ENCODE measurements at places on chromosomes 4 and X.

- DNase-seq, result no peak
Observed at GRCh38 chr4:176708771-176709311, 83.9 kb downstream of the VEGFC start.

DNA sequence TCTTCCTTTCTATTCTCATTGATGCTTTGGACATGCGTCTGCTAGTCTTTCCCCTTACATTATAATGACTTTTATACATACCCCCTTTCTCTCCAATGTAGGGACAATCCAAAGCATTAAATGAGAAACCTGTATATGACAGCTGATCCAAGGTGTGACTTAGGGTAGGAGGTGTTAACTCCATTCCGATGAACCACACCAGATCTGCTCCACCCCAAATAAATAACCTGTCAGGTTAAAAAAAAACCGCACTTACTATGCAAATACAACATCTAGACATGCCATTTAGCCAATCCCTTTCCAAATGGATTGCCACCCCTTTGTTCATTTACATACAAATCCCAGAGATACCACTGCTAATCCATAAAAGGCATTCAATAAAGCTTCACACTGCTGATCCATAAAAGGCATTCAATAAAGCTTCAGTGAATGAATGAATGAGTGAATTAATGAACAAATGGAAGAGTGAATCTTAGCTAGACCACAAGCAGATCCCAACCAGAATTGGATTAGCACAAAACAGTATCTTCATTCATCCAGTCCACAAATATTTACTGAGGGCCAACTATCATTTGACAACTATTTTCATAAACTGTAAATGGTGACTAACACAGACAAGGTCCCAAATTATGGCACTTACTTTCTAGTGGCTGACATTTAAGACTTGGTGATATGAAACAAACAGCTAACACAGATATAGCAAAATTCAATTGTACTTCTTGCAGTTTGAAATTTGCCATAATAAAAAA is 158.9 kb upstream of the MAP3K15 start:
- no peak for DNase-seq

- no peak for DNase-seq
Observed at GRCh38 chrX:110251526-110251925, 66.4 kb downstream of the AMMECR1 start.

- no peak for DNase-seq
Observed at GRCh38 chr4:39574946-39575345, 47.7 kb upstream of the UGDH start.

DNA sequence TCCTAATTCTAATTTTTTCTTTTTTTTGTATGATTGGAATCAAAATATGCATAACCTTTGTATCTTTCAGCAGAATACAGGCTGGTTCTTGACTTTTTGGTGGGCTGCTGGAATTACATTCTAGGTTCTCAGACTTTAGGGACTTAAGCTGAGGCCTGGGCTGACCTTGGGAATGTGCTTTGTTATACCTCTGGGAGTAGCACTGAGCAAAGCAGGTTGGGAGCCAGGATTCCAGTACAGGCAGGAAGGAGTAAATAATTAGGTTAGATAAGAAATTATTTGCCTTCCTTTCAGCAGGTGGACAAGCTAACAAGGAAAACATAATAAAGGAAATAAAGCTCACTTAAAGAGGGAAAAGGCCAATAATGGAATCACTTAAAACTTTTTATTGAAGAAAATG is 49.9 kb upstream of the SLC4A4 start:
- no peak for DNase-seq

- no peak for DNase-seq
Observed at GRCh38 chr4:174210354-174210753, 73.1 kb downstream of the FBXO8 start.

GRCh38 chrX:124223524-124223923 is 108.9 kb upstream of the TEX13D start:
- DNase-seq, result no peak

- DNase-seq, result no peak
Observed at GRCh38 chr4:173735049-173735448, 205.0 kb upstream of the HAND2 start.

DNA sequence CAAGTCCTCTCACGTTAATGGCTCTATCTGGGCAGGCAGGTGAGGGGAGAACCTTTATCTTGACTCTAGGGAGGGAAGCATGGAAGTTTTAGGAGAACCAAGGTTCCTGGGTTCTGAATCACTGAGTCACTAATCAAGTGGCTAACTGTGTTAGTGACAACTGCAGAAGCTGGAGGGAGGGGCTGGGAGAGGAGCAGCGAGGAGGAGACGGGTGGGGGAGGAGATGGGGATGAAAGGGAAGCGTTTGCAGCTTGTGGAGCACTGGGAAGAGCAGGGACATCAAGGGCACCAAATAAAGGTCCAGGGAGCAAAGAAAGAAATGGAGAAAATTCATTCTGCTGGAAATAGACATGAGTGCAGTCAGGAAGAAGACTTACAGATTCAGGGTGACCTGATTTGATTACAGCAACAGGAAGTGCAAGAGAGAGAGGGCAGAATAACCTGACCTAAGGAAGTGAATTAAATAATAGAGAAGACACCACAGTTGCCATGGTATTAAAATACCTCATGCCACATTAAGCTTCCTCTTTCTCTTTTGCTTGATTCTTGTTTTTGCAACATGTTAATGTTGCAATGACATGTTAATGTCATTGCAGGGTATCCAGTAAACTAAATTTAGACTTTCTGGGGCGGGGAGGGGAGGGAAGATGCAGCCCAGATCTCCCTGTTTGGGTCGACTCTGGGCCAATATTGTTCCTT is 4.5 kb upstream of the SETD7 start:
- no peak for DNase-seq

- DNase-seq, result no peak
Observed at GRCh38 chrX:149493567-149494562, 11.2 kb downstream of the IDS start.

DNA sequence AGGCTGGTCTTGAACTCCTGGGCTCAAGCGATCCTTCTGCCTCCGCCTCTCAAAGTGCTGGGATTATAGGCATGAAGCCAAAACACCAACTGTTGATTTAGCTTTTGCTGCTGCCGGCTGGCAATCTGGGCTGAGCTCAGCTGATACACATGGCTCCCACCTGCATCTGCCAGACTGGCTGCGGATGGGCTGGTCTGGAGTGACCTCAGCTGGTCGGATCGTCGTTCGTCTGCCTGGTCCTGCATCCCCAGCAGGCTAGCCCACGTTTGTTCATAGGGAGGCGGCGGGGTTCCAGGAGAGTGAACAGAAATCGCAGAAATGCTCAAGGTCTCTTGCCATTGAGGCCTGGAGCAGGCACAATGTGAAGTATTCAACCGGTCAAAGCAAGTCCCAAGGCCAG is 74.4 kb upstream of the DDX3X start:
- DNase-seq, result no peak

DNA sequence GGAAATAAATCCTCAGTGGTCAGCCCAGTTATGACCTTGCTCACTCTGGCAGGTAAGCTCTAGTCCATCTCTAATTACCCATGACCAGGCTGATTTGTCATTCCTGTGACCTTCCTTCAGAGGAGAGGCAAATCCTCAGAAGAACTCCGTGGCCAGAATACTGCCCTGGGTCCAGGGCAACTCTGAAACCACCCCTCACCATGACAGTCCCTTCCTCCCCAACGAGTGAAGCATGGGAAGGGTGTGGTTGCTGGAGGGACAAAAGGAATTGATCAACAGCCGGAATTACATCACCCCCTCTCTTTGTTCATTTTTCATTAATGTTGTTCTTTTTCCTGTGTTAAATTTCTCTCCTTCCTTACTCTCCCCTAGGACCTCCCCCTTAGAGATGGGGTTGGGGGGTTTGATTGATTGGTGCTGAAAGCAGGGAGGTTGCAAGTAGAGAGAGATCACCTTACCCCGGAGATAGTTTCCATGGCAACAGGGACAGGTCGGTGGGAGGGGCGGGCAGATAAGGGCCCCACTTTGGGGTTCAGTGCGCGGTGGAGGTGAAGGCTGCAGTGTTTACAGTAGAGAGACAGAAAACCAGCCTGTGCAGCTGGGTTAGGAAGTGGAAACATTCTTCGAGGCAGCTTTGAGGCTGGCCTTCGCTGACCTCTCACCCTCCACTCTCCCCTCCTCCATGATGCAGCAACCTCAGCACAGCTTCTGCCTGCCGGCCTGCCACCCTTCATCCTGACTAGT is 647.4 kb downstream of the BCOR start:
- DNase-seq, result no peak

GRCh38 chr4:123073650-123074049 is 151.3 kb upstream of the NUDT6 start:
- DNase-seq, result no peak

GRCh38 chrX:154371017-154371788 is 3.2 kb downstream of the FLNA start:
- peak; percentile 86 for DNase-seq

- no peak for DNase-seq
Observed at GRCh38 chr4:181593703-181594102, 649.5 kb upstream of the TENM3 start.

DNA sequence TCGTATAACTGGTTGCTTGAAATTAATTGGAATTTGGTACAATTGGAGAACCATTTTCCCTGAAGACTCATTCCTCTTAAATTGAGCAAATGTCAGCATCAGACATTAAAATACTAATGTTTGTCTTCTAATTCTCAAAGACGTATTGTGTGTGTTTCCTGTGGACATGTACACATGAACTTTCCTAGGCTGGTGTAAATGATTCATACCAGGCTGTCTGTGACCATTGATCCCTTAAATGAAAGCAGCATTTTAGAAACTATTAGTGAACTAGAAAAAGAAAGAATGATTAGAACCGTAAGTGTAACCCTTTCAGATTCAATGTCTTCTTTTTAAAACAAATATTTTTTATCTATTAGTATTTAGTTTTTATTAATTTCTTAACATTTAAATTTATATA is 332.9 kb downstream of the PPP3CA start:
- no peak for DNase-seq

- no peak for DNase-seq
Observed at GRCh38 chrX:107978071-107978470, 4.1 kb downstream of the TEX13B start.

- no peak for DNase-seq
Observed at GRCh38 chr4:121079376-121079775, 7.0 kb upstream of the NDNF start.

- DNase-seq, result no peak
Observed at GRCh38 chr4:76674983-76675382, 223.0 kb downstream of the SOWAHB start.

- DNase-seq, result no peak
Observed at GRCh38 chrX:1334854-1335253, 1.7 kb upstream of the IL3RA start.

DNA sequence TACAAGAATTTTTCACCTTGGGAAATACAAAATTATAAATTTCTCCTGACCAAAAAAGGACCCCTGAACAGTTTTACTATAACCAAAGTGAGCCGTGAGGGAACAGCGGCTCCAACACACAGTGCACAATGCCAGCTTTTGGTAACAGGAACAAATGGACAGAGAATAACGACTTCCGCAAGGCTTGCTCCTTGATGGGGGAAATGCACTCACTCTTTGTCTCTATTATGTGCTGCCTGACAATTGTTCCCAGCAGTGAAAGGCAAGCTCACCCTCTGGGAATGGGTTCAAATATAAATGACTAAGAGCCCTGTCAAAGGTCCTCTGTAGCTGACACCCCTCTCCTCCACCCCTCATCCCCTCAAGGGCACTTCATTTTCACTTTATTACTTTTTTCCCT is 325.8 kb upstream of the GALNT7 start:
- DNase-seq, result no peak

DNA sequence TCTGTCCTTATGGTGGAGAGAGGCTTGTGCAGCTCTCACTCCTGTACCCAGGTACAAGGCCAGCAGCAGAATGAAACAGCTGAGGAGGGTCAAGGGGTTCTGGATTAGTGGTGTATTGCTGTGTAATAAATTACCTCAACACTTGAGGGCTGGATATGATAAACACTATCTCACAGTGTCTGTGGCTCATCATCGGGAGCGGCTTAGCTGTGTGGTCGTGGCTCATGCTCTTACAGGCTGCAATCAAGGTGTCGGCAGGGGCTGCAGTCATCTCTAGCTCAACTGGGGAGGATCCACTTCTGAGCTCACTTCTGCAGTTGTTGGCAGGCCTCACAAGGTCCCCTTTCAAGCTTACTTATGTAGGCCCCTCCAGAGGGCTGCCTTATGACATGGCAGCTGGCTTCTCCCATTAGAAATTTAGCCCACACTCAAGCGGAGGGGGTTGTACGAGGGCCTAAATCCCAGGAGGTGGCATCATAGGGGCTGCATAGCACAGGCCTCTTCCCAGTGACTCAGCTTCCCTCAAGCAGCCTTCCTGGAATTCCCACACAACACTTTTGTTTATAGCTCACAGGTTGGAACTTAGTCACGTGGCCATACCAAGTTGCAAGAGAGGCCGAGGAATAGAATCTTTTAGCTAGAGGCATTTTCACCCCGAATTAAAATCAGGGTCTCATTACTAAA is 148.2 kb upstream of the RPS6KA3 start:
- DNase-seq, result no peak

DNA sequence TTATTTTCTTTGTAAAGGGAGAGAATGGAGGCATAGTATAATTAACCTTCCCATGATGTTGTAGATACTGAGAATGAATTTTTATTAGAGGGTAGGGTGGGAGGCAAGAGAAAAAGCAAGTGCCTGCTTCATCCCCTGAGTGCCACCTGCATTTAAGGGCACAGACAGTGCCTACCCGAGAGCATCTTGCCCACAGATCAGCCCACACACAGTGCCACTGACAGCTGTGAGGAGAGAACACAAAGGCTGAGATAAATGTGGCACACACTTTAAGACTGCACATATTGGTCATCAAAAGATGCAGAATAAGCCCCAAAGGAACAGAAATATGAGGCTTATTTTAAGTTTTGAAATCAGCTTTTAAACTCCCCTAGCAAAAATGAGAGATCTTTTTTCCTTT is 250.8 kb downstream of the SLC39A8 start:
- DNase-seq, result no peak

DNA sequence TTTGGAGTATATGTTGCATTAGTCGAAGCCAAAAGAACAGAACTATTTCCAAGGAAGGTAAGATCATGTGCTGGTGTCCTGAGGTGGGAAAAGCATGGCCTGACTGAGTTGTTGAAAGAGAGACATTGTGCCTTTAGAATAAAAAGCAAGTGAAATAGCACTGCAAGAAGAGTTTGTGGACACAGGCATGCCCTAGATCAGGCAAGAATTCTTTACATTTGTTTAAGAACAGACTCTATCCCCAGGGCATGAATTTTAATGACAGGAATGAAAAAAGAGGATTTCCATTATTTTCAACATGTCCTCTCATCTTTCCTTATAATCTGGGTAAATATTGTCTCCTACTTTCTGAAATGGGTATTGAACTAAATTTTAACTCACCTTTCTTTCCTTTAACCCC is 516.2 kb upstream of the GALNT7 start:
- DNase-seq, result no peak

- DNase-seq, result no peak
Observed at GRCh38 chr4:164428561-164428960, 325.4 kb upstream of the SMIM31 start.

DNA sequence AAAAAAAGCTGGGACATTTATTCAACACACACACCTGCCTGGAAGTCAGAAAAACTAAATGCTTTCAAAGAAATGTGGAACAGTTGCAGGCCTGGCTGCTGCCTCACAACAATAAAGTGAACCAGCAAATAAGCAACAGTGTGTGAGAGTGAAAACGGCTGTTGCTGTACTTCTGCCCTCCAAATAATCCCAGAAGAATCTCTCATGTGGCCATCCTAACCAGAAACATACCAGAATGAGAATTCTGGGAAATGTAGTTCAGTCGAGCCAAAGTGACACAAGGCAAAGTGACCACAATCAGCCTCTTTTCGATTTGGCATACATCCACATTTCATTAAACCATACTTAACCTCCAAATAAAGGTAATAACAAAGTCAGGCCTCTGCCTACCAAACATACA is 204.5 kb downstream of the SLC7A11 start:
- DNase-seq, result no peak

Data from stimulated activated CD4-positive, alpha-beta T cell treated with anti-CD3 and anti-CD28 coated beads, Interleukin-12 subunit alpha, Interleukin-12 subunit beta, amount 100 ng/mL, for 48 hours (primary cell).